ENCODE measurements at places on chromosomes 12 and 14. TPM values are rescaled to one million over a fixed set of nuclear protein-coding genes. Genes with fewer than 3 reads are reported as not detected.

DNA sequence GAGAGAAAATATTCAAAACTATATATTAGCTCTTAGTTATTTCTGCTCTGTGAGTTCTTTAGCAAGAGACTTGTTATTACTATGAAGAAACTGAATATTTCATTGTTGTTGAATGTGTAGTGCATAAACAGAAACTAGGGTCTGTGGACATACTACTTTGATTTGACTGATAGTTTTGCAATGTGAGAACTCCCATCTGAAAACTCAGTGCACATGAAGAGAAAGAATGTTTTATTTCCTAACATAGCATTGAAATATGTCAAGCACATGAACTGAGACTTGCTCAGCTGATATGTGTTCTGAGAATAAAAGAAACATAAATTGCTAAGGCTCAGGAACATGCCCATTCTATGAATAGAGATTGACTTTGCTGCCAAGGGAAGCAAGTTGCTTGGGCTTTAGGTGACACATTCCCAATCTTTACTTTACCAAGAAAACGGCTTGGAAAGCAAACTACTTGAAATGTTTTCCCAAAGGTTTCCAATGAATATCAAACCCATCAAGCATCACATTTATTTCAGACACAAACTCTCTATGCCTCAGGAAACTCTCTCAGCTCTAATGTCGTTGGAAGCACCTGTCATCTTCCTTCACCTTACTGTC, 290.4 kb downstream of the SLC16A7 start:
- no peak for DNase-seq

DNA sequence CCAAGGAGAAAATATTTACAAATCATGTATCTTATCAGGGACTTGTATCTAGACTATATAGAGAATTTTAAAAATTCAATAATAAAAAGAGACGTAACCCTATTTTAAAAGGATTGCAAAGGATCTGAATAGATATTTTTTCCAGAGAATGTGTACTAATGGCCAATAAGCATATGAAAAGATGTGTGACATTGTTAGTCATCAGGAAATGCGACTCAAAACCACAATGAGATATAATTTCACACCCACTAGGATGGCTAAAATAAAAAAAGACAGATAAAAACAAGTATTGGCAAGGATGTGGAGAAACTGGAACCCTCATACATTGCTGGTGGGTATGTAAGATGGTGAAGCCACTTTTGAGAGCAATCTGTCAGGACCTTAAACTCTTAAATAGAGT, 141.9 kb upstream of the BMP4 start:
- DNase-seq = no peak

GRCh38 chr14:73977896-73978295, 27.8 kb downstream of the COQ6 start:
- no peak for DNase-seq

DNA sequence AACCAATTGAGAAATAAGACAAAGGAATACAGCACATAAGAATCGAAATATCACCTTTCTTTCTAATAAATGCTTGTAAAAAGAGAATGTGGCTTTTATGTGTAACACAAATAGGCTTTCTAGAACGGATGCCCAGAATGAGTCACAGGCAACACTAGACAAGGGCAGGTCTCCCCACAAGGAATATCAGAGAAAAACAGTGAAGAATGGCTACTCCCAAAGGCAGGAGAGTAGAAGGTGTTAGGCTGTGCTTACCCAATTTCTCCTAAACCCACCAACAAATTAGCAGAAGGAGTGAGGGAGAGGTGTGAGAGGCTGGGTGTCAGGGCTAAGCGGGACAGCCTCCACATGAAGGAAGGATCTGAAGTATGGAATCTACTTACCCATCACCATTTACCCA, 55.2 kb downstream of the GALNT4 start:
- DNase-seq = no peak

GRCh38 chr12:31387466-31387865, 61.5 kb upstream of the SINHCAF start:
- peak; percentile 61 for DNase-seq

GRCh38 chr12:114439817-114440216, 33.9 kb upstream of the TBX5 start:
- no peak for DNase-seq

Gene SP1
- 111 TPM for total RNA-seq

Gene C12orf42
- not detected for total RNA-seq

Gene JAG2
- 96.1 TPM for total RNA-seq

Gene CCDC177
- total RNA-seq = 0.12 TPM

Data from lower leg skin (tissue), 4 donors.